ENCODE measurements at places on chromosomes 1 and 21. TPM values are rescaled to one million over a fixed set of nuclear protein-coding genes. Genes with fewer than 3 reads are reported as not detected.
A peak's percentile ranks its signal among the peaks of the same experiment; 100 is the strongest.

Gene SLC45A1
- polyA plus RNA-seq = 1.7 TPM

DNA sequence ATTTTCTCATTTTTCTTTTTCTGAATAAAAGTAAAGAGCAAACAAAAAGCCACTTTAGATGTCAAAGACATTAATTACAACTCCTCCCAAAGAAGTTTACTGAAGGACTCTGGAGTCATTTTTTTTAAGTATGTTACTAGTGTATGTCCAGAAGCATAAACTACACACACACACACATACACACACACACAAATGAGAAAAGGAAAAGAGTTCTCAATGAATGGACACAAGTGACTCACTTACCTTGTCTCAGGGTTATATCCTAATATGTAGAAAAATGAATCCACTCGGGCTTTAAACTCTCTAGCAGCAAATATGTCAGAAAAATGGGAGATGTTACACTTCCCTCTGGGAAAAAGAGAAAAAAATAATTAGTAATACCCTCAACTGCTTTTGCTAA lies 223.1 kb downstream of the SLC45A1 start:
- H3K4me1 ChIP-seq = peaks cover 35% of the 10 kb centered on the region
- no peaks in the 10 kb centered on the region for H3K27me3 ChIP-seq
- no peak overlapping the region for H3K4me3 ChIP-seq
- peak overlapping the region; percentile 30 for H3K27ac ChIP-seq
- no peaks in the 10 kb centered on the region for H3K36me3 ChIP-seq

GRCh38 chr21:42640486-42640885 lies 12.9 kb upstream of the PDE9A start:
- no peaks in the 10 kb centered on the region for H3K36me3 ChIP-seq
- no peaks in the 10 kb centered on the region for H3K4me1 ChIP-seq
- H3K27ac ChIP-seq = no peak overlapping the region
- H3K4me3 ChIP-seq = no peak overlapping the region

DNA sequence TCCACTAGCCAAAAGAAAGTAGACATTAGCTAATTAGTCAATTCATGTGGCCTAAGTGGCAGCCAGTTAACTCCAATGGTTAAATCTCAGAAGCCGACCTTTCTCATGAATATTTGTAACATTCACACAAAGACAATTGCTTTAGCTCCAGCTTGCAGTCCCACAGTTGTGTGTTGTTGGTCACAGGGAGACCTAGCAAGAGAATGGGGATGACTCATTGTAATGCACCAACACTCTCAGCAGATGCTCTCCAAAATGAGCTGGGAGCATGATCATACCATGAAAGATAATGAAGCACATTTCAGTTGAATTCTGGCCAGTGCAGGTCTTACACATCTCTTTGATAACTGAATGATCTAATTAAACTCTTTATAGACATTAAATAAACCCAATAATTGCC lies 160.4 kb downstream of the HLX start:
- H3K27me3 ChIP-seq = no peaks in the 10 kb centered on the region
- peaks cover 17% of the 10 kb centered on the region for H3K4me1 ChIP-seq
- no peak overlapping the region for H3K4me3 ChIP-seq
- H3K27ac ChIP-seq = no peak overlapping the region

DNA sequence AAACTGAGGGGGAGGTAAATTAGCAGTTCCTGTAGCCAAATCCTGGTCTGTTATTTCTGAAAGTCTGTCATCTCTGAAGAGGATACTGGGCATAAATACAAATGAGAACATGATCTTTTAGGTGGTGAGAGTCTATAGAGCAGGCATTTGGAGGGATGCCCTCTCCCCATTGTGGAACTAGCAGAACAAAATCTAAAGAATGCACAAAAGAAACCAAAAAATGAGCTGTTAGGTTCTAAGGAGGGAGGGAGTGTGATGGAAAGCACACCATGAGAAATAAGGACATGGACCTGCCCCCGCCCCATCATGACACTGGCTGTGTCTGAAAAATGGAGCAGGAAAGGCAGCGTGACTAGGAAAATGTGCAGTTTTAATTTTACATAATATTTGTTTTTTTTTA lies 262.0 kb downstream of the KIF26B start:
- H3K4me3 ChIP-seq = no peak overlapping the region
- H3K4me1 ChIP-seq = no peaks in the 10 kb centered on the region
- no peak overlapping the region for H3K27ac ChIP-seq
- no peaks in the 10 kb centered on the region for H3K36me3 ChIP-seq
- DNase-seq = no peak

DNA sequence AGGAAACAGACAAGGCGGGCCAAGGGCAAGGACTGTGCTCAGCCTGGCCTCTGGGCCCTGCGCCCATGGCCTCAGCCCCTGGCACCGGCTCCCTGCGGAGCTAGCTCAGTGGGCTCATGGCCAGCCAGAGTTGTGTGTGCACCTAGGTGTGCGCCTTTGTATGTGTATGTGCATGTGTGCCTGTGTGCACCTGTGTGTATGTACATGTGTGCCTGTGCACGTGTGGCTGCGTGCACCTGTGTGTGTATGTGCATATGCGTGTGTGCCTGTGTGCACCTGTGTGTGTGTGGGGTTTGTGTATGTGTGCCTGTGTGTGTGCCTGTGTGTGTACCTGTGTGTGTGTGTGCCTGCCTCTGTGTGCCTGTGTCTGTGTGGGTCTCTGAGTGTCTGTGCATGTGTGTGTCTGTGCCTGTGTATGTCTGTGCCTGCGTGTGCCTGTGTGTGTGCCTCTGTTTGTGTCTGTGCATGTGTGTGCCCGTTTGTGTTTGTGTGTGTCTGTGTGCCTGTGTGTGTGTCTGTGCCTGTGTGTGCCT lies 7.4 kb downstream of the GPR137B start:
- no peak overlapping the region for H3K4me3 ChIP-seq
- DNase-seq = no peak
- H3K27me3 ChIP-seq = no peaks in the 10 kb centered on the region
- no peaks in the 10 kb centered on the region for H3K36me3 ChIP-seq
